ENCODE measurements at places on chromosomes 12 and 14.
A peak's percentile ranks its signal among the peaks of the same experiment; 100 is the strongest.

DNA sequence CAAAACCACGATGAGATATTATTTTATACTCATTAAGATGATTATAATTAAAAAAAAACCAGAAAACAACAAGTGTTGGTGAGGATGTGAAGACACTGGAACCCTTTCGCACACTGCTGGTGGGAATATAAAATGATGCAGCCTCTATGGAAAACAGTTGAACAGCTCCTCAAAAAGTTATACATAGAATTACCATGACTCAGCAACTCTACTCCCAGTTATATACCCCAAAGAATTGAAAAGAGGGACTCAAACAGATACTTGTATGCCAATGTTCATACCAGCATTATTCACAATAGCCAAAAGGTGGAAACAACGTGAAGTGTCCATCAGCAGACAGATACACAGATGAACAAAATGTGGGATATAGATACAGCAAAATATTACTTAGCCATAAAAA lies 53.1 kb downstream of the TAOK3 start:
- DNase-seq: no peak

DNA sequence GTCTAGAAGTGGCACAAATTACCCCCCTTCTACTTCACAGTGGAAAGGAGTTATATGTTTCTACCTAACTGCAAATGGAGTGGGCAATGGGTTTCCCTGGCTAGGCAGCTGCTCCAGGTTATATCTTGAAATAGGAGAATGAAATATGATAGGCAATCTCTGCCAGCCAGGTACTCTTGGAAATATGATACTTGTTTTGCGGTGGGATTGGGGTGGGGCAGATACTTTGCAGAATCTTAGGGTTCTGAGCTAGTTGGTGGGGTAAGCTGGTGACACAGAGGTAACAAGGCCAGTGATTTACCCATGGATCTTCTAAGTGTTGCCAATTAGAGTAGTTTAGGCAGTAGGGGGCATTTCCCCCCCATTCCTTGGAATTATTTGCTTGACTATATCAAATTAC lies 140.1 kb downstream of the ATP23 start:
- DNase-seq: no peak

- no peak for DNase-seq
These were observed 314.8 kb upstream of the SFSWAP start for GRCh38 chr12:131395971-131396573.

GRCh38 chr14:69924201-69924600 lies 45.0 kb downstream of the SMOC1 start:
- DNase-seq: peak; percentile 18
